ENCODE measurements at places on chromosomes 6 and 20.

GRCh38 chr6:26250698-26251044 lies 114.3 kb upstream of the BTN3A2 start:
- no peak for DNase-seq

DNA sequence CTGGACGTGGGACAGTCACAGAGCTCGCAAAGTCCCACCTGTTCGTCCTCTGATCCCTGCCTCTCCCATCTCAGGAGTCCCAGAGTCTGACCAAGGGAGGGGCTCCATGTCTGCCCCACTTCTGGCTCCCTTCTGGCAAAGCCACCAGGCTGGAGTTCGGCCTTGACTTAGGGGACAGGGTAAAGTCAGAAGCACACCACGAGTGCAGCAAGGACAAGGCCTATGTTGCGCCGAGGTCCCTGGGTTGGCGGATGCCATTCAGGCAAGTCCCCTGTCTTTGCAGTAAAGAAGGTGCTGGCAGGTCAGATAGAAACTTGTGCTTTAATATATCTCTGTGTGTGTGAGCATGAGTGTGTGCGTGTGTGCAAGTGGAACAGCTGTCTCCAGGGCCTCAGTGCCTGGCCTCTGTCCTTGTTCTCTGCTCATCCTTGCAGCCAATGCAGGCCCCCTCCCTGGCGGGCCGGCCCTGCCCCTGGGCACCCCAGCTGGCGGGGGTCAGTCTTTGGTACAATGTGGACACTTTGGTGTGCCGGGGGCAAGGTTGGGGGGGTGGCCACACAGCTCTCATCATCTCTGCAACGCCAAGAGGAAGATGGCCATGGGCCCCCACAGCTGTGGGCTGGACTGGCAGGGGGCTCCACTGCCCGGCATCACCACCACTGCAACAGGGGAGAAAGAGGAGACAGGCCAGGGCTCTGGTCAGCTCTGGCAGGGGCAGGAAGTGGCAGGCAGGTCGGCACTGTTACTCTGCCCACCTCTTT lies 60.7 kb downstream of the MDGA1 start:
- DNase-seq, result no peak

DNA sequence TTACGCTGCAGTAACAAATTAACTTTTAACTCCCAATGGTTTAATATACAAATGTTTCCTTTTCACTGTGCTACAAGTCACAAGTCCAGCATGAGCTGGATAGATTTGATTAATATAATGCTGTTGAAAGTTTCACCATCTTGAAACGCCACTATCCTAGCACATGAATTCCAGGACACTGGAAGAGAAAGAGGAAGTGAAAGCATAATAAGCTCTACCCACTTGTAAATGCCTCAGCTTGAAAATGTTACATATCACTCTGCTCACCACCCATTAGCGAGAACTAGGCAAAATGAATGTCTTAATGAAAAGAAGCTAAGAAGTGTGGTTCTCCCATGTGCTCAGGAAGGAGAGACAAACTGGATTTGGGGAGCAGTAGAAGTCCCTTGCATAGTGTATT lies 46.9 kb downstream of the PCSK2 start:
- DNase-seq, result no peak

- no peak for DNase-seq
Measured at GRCh38 chr6:22682979-22683378, 113.6 kb downstream of the HDGFL1 start.

DNA sequence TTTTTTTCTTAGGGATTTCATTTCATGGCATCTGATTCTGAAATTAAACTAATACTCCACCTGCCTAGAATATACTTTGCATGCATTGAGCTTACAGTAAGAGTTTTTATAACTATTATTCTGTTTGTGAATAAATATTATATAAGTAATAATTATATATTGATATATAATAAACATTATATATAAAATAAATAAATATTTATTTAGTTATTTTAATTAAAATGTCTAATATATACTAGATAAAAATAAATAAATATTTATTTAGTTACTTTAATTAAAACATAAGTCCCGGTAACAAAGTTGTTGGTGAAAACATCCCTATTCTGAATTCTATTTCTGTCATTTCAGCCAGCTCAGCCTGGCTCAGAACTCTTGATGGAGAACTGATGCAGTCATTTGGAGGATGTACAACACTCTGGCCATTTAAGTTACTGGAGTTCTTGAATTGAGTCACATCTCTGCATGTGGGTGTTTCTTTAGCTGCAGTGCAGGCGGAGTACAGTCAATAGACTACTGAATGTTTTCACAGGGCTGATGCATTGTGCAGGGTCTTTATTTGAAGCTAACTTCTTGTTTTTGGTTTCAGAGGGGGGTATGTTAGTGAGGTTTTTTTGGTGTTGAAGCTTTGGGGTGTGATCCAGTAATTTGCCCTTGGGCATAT lies 508.9 kb upstream of the ADGRB3 start:
- no peak for DNase-seq

DNA sequence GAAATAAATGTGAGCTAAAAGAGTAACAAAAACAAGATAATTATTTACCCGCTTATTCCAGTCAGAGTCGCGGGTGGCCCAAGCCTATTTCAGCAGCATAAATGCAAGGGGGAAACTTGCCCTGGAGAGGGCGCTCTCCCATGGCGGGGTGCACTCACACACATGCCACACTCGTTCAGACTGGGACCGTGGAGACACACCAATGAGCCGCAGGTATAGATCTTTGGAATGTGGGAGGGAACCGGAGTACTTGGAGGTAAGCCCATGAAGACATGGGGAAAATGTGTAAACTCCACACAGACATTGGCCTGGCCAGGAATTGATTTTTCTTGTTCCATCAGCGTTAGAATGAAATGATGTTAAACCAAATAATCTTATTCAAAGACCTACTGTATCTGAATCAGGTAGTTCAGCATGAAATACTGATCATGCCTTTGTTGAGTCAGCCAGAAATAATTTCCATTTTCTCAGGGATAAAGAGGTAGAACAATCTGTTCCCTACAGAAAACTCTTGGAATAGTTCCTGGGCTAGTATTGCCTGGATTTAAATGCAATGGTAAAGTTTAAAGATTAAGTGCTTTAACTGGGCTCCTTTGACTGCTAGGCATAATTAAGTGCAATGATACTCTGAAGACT lies 191.5 kb downstream of the MCHR2 start:
- no peak for DNase-seq

GRCh38 chr20:31922588-31922987 lies 29.3 kb downstream of the PDRG1 start:
- DNase-seq, result no peak

- DNase-seq, result peak; percentile 93
Measured at GRCh38 chr6:142756215-142756630, 188.8 kb downstream of the HIVEP2 start.

GRCh38 chr6:52227495-52227894 lies 16.8 kb downstream of the IL17F start:
- DNase-seq, result no peak

DNA sequence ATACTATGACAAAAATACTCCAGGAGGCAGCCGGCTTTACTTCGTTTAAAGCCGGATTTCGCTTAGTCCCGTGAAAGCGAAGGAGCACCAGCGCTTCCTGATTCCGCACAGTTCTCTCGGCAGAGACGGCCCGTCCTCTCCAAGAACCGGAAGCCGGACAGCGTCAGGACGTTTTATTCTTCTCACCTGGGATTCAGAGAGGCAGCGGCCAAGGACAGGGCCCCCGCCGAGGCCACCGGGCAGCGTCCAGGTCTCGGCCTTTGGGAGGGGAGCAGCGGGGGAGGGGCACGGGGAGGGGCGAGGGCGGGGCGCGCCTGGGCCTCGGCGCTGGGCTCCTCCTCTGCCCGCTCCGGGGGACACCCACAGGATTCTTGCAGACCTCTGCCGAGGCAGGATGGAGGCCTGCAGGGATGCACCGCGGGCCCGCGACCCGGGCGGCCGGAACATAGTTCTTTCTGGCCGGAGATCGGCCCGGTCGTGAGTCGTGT lies 2.8 kb upstream of the DIDO1 start:
- no peak for DNase-seq

GRCh38 chr20:45246109-45246508 lies 8.3 kb downstream of the SLPI start:
- DNase-seq, result no peak

GRCh38 chr6:52362443-52363227 lies 684 bp downstream of the PAQR8 start:
- DNase-seq, result no peak

- no peak for DNase-seq
Measured at GRCh38 chr6:135030056-135030473, 24.6 kb downstream of the HBS1L start.

- peak; percentile 13 for DNase-seq
Measured at GRCh38 chr20:23235173-23236027, 115.2 kb upstream of the NXT1 start.

- no peak for DNase-seq
Measured at GRCh38 chr6:159959165-159959975, 9.5 kb upstream of the IGF2R start.

DNA sequence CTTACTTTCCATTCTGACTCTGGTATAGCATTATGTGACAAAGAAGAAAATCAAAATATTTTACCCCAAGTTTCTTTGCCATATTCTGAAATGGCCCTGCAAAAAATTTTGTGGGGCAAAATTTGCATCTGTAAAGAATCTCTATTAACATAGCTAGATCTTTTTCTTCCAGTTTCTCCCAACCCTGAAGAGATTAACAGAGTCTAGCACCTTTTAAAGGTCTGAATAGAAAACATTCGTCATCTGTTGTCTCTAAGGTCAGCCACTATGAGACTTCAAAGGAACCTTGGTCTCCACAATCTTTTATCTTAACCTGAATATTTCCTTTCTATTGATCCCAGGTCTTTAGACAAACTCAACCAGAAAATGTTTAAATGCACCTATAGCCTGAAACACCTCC lies 205.7 kb downstream of the BTBD9 start:
- DNase-seq, result no peak

GRCh38 chr20:2042400-2042799 lies 48.5 kb upstream of the PDYN start:
- peak; percentile 28 for DNase-seq

GRCh38 chr6:47238456-47238995 lies 71.2 kb downstream of the TNFRSF21 start:
- DNase-seq, result no peak

DNA sequence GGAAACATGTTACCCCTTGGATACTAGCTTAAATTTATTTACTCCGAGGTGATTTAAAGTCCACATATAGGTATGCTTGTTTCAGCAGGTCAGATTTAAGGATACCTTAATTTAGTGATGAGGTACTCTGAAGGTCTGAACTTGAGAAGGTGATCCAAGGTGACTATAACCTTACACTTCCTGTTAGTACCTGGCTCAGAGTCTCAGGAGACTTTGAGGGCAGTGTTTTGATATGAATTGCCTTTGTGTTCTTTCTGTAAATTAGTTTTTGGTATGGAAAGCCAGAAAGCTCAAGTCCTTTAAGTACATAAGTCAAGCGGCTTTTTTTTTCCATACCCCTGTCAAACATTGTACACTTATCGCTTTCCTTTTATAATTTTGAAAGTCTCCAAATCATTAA lies 489.0 kb downstream of the CDKAL1 start:
- DNase-seq, result no peak

DNA sequence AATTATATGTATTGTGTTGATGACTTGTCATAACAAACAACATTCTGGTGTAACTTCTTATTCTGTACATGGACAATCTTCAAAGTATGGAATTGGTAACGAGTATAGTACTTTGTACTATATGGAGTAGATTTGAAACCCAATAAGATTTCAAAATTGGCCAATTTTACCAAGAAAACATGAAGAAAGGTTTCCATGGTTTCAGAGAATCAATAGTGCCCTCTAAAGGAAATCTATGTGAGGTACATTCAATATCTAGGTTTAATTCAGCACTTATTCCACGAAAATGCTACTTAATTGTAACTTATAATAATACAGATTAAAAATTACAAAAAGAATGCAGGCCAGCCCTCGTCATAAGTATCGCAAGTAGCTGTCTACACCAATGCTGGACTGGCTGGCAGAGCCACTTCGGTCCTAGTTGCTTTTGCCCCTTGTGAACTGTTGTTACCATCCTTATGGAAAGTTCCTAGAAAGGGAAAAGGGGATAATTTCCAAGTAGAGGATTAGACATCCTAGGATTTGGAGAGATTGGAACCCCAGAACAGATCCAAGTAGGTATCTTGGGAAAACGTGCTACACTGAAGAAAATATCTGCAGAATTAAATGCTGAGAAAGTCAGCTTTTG lies 70.9 kb downstream of the LCA5 start:
- no peak for DNase-seq

DNA sequence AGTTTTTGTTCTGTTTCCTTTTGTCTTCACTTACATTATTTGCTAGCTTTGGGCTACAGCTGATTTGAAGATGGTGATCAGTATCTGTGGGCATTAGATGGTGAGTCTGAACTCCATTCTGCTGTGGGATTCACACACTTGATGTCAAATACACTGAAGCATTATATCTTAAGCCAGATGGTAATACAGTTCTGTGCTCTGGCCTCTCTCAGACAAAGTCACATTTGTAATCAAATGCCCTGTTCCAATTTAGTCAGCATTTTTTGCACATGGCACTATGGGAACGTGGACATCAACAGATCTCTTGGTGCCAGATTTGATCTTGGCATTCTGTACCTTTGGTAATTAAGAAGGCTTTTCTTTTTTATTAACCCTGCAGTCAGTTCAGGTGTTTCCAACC lies 56.0 kb downstream of the SASH1 start:
- DNase-seq, result no peak

DNA sequence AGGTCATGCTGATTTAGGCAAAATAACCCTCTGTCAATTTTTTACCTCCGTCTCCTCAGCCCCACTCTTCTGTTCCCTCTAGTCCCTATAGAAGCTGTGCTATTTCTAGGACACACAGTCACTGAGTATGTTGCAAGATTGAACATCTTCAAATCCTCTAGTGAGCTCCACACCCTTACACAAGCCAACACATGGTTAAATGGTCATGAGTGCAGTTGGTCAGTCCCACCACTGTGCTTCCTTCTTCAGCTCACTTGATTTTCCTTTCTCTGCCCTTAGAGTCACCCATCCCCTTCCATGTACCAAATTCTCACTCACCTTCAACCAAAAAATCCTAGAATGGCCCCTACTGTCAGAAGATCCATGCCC lies 48.2 kb upstream of the F13A1 start:
- DNase-seq, result no peak

DNA sequence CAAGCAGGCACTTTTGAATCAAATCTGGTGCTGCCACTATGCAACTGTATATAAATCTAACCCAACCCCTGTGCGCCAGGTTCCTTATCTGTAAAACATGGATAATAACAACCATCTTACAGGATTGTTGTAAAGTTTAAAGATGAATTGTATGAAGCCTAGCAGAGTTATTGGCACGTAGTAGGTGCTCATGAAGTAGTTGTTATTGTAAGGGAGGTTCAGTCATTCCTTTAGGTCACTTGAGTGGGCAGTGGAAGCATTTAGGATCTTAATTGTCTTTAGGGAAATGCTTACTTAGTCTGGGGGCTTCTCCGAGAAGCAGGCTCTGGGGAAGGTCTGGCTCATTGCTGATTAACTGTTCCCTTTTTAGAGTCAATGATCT lies 29.8 kb upstream of the PKIG start:
- DNase-seq, result no peak

GRCh38 chr20:34124469-34125249 lies 12.6 kb upstream of the EIF2S2 start:
- no peak for DNase-seq

DNA sequence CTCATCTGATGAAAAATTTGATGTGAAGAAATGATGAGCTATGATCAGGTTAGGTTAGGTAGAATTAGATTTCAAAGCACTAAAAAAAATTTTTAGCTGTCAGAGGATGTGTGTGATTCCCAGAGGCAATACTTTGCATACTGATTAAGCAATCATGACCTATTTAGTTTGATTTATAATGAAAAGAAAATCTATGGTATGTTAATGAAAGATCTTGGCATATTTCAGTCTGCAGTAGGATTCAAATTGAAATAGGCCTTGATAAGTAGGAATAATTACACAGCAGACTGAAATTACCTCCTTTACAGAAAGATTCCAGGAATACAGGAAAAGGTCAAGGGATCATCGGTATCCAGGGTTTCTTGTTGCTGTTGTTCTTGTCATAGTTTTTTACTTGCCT lies 69.3 kb downstream of the HDDC2 start:
- DNase-seq, result no peak
